ENCODE measurements at places on chromosomes 5 and 9.
A peak's percentile ranks its signal among the peaks of the same experiment; 100 is the strongest.

- no peak for DNase-seq
These were observed 158.8 kb upstream of the ZNF462 start for GRCh38 chr9:106704056-106704615.

GRCh38 chr5:17182494-17182893, 34.9 kb upstream of the BASP1 start:
- DNase-seq, result no peak

- no peak for DNase-seq
These were observed 2.8 kb upstream of the AMBP start for GRCh38 chr9:114080773-114081440.

DNA sequence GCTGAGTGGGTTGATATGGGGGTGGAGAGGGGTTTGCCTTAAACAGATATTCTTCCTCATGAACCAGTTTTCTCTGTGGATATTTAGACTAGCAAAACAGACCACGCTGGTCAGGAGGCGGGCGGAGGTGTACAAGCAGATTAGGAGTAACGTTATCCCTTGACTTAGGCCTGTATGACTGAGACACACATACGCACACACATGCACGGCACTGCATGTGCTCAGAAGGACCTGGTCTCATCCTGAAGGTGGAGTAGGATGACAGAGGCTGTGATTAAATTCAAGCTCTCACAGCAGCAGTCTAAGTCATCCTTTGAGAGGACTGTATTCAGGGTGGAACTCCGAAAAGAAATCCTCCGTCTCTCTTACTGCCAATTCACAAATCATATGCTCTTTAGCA, 209.7 kb downstream of the DIRAS2 start:
- DNase-seq, result no peak

DNA sequence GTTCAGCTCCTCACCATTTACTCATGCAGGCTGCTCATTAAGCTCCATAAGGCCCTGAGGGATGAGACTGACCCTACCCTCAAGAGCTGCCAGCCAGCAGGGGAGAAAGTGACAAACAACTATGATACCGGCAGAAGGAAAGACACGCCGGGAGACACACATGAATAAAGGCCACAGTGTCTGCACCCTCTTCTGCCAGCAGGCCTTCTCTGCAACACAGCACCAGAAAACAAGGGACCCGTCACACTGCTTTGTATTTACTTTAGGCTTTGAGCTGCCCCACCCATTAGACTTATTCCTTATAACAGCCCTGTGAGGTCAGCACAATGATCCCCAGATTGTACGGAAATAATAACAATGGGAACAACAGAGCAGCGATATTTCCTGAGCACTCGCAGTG, 7.2 kb downstream of the GABBR2 start:
- no peak for DNase-seq

GRCh38 chr9:33465596-33466564, 7.8 kb downstream of the NOL6 start:
- no peak for DNase-seq

GRCh38 chr5:1043327-1043726, 34.7 kb downstream of the NKD2 start:
- no peak for DNase-seq

GRCh38 chr9:92480291-92480771, 2.0 kb downstream of the ASPN start:
- no peak for DNase-seq

GRCh38 chr5:52544738-52545137, 243.0 kb upstream of the ITGA1 start:
- no peak for DNase-seq

DNA sequence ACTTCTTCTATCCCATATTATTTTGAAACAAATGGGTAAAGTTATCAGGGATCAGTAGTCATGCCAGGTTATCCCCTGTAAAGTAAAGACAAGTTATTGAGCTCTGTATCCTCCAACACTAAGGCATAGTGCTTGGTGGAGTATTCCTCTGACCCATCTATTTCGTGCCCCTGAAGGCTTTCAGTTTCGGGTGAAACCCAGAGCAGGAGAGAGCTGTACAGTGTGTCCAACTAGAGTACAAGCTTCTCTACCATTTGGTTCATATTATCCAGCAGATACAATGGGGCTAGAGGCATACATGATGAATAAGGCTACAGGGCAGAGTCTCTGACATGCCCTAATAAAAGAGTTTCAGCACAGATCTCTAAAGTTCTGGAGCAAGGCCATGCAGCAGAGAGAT, 3.2 kb upstream of the SLC22A4 start:
- DNase-seq, result no peak

DNA sequence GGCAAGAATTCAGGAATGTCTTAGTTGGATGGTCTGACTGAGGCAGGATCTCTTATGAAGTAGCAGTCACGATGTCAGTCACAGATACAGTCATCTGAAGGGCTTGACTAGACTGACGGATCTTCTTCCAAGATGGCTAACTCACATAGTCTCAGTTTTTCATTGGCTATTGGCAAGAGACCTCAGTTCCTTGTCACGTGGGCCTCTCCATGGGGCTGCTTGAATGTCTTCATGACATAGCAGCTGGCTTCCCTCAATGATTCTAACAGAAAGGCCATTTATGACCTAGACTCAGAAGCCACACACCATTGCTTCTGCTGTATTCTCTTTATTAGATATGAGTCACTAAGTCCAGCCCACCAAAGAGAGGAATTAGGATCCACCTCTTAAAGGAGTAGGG, 4.7 kb downstream of the APC start:
- DNase-seq, result no peak

- DNase-seq, result no peak
These were observed 65.1 kb downstream of the ZFR start for GRCh38 chr5:32379421-32379820.

DNA sequence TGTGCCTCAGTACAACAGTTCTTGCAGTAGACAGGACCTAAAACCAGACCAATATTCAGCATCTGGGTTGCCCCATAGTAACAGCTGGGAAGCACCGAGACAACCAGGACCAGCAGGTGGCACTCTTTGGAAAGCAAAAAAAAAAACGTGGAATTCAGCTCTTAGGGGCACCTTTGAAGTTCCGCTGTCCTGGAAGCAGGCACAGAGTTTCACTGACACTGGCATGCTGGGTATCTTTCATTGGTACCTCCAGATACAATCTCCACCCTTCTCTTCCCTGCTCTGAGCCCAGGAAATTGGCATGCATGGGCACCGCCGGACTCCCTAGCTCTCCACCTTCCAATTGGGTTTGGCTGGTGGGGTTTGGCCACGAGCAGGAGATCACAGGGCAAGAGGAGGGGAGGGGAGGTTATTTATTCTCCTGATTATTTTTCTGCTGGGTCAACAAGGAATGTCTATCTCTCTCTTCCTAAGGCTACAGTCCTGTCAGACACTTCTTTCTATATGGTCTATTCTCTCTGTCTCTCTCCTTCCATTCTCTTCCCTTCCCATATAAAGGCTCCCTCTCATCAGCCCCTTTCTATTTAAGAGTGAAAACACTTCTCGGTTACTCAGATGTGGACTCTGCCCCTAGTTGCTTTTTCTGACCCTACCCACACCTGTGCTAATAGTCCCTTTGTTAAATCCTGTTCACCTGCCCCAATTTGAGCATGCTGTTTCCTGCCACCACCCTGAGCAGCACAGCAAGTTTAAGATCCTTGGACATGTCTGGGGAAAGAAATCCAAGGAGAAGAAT, 1.9 kb upstream of the IDNK start:
- peak; percentile 57 for DNase-seq

DNA sequence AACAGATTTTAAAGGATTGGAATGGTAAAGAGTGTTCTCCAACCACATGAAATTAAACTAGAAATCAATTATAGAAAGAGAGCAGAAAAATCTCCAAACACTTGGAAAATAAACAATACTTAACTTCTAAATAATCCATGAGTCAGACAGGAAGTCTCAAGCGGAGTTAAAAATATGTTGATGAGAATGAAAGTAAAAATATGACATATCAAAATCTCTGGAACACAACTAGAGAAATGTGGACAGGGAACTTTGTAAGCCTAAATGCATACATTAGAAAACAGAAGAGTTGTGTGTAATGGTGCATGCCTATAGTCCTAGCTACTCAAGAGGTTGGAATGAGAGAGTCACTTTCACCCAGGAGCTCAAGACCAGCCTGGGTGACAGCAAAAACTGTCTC, 47.9 kb upstream of the ZNF618 start:
- no peak for DNase-seq

- peak; percentile 63 for DNase-seq
These were observed 34.7 kb downstream of the LMNB1 start for GRCh38 chr5:126811515-126812198.

DNA sequence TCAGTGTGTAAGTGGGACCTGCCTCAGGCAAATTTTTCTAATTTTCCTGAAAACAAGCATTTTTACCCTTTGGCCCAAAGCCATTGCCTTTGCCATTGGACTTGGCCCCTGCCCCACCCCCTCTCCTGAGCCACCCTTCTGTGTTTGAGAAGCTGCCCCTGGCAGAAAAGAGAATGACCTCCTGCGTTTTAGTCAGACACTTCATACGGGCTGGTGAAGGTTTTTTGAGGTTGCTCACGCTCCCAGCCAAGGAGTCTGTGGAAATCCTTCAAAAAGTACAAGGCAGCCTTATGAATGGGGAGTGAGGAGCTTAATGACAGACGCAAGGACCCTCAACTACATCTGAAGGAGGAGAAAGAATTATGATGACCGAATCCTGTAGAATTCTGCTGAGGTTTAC, 308.9 kb downstream of the SLIT3 start:
- DNase-seq, result no peak

- peak; percentile 85 for DNase-seq
These were observed 102.5 kb downstream of the ARRDC3 start for GRCh38 chr5:91280362-91281269.

- DNase-seq, result no peak
These were observed 368.9 kb downstream of the CDH9 start for GRCh38 chr5:26669523-26669922.

- no peak for DNase-seq
These were observed 96.4 kb upstream of the SPOCK1 start for GRCh38 chr5:137595396-137596079.

- DNase-seq, result no peak
These were observed 159.1 kb downstream of the CCDC171 start for GRCh38 chr9:15711931-15712330.

DNA sequence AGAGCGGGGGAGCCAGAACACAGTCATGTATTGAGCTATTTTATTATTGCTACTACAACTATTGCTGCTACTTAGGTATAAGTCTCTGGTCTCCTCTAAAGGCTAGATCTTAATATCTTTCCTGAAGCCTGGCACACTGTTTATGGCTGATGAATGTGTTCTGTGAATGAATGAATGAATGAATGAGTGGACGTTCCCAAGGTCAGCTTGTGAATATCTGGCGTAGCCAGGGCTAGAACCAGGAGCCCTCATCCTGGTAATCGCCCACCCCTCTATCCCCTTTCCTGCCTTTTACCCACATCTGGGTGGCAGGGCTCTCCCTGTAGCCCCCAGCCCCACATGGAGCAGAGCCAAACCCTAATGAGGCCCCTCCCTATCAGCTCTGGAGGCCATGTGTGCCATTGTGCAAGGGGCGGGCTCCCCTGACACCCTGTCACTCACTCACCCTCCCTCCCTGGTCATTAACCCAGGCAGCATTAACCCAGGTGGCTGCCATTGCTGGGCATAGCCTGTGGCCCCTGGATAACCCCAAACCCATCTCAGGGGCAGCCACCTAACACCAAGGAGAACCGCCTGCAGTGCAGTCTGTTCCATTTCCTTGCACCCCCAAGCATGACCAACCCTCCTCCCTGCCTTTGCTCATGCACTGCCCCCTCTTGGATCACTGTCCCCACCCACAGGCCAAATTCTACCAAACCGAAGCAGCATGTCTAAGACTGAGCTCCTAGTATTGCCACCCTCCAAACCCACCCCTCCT, 2.0 kb upstream of the AKNA start:
- no peak for DNase-seq

GRCh38 chr5:96742538-96742937, 65.2 kb downstream of the ERAP1 start:
- no peak for DNase-seq

GRCh38 chr5:99176186-99176585, 247.4 kb upstream of the CHD1 start:
- DNase-seq, result no peak

GRCh38 chr9:129587487-129588262, 33.2 kb downstream of the C9orf50 start:
- no peak for DNase-seq

GRCh38 chr5:73440262-73440661, 8.3 kb downstream of the FOXD1 start:
- no peak for DNase-seq

GRCh38 chr5:91514400-91514799, 131.3 kb upstream of the ARRDC3 start:
- DNase-seq, result no peak

- no peak for DNase-seq
These were observed 828.1 kb upstream of the ZNF608 start for GRCh38 chr5:125574491-125575044.

DNA sequence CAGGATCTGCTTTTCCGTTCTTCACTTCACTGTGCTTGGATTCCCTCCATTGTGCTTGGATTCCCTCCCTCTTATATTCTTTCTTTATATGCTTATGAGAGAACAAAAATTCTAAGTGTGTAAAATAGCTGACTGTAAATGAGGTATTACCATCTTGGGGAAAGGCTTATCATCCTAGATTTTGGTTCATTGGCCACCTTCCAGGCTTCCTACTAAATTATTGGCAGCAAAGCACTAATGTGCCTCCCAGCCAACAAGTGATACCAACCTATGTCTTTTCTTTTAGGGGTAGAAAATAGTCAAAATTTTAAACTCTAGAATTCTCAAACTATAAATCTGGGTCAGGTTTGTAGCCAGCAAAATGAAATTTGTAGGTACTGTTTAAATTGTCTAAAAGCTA, 52.7 kb downstream of the NDUFAF2 start:
- no peak for DNase-seq

- no peak for DNase-seq
These were observed 16.7 kb downstream of the ABO start for GRCh38 chr9:133258061-133259015.

GRCh38 chr5:12652201-12652600, 748.0 kb upstream of the CTNND2 start:
- no peak for DNase-seq

GRCh38 chr5:100867039-100867562, 36.0 kb downstream of the ST8SIA4 start:
- no peak for DNase-seq

DNA sequence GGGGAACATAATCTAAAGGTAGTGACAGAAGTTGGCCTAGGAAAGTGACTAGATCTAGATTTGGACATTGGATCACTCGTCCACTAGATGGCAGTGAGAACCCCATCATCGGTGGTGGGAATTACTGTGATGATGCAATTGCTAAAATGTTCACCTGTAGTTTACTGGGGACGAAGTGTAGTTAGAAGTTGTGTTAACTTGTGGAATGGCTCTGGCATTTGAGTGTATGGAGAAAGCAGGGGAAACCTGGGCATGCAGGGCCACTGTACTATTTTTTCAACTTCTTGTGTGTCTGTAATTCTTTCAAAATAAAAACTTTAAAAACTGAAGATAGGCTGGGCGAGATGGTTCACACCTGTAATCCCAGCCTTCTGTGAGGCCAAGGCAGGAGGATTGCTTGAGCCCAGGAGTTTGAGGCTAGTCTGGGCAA, 75.5 kb downstream of the PHAX start:
- DNase-seq, result peak; percentile 81

- DNase-seq, result no peak
These were observed 109.8 kb downstream of the RGS3 start for GRCh38 chr9:113573046-113573958.

Measured in CD4-positive, alpha-beta T cell treated with Interleukin-10 for 1 hour (primary cell).